ENCODE measurements at places on chromosomes 5 and 9.

GRCh38 chr9:33185858-33186257 lies 18.7 kb upstream of the B4GALT1 start:
- no peak for DNase-seq

DNA sequence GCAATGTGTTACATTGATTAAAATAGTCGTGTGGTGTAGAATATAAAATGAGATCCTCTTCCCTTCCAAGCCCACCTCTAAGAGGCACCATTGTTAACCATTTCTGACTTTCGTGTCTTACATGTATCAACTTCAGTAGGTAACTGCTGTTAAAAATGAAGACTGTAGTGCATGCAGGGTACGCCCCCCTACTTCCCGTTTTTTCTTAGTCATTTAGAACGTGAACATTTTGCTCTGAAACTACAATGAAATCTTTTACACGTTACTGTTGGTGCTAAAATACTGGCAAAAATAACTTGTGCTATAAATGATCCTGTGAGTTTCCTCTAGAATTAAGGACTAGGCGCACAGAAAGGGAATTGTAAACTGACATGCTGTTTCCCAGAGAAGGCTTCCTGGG lies 41.5 kb downstream of the WNK2 start:
- no peak for DNase-seq

DNA sequence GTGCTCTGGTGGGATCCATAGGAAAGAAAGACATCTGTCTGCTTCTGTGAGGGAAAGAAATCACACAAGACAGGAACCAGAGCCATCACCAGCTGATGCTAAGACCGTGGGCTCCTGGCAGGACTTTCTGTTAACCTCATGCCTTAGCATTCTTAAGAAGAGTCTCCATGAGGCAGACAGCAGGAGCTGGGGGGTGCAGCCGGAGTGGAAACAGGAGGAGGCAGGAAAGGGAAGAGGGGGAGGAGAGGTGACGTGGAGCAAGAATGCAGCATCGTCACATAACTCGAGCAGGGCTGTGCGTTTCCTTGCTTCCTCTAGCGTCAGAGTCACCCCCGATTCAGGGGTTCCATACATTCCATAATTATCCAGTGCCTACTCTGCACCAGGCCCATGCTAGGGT lies 53.6 kb downstream of the ERGIC1 start:
- no peak for DNase-seq

- no peak for DNase-seq
Measured at GRCh38 chr5:175889910-175890684, 18.7 kb downstream of the CPLX2 start.

GRCh38 chr5:143056339-143056704 lies 286.1 kb downstream of the ARHGAP26 start:
- DNase-seq: no peak

Data from CD4-positive, CD25-positive, alpha-beta regulatory T cell (primary cell).